Melanocyte of skin (primary cell): ENCODE measurements at places on chromosomes 2 and 18. TPM values are rescaled to one million over a fixed set of nuclear protein-coding genes. Genes with fewer than 3 reads are reported as not detected.

Gene PROKR1
- total RNA-seq, result under 0.01 TPM in 1 of 2 replicates, not detected in the other

Gene PARD3B
- total RNA-seq, result 4.7 and 7.7 TPM in 2 replicates

Gene GLI2
- under 0.01 TPM in 1 of 2 replicates, not detected in the other for total RNA-seq

Gene LIMS3
- total RNA-seq, result 0.34 and 1.1 TPM in 2 replicates

Gene ARID5A
- 11.0 TPM in 2 replicates for total RNA-seq

Gene SGPP2
- total RNA-seq, result not detected in 2 replicates

Gene FOXD4L1
- total RNA-seq, result 0.34 TPM in 1 of 2 replicates, not detected in the other

Gene SULT6B1
- not detected in 2 replicates for total RNA-seq

Gene TNFAIP6
- total RNA-seq, result 6.6 and 12.7 TPM in 2 replicates

Gene UGT1A5
- total RNA-seq, result not detected in 2 replicates

Gene NTSR2
- total RNA-seq, result not detected in 2 replicates

Gene NAPG
- 44.0 and 60.6 TPM in 2 replicates for total RNA-seq

Gene GCA
- total RNA-seq, result 7.2 and 10.2 TPM in 2 replicates

Gene ICOS
- 2.3 and 2.9 TPM in 2 replicates for total RNA-seq

Gene CENPA
- total RNA-seq, result 22.8 and 24.3 TPM in 2 replicates

Gene NETO1
- not detected in 2 replicates for total RNA-seq

Gene G6PC2
- total RNA-seq, result not detected in 2 replicates

Gene TNS1
- total RNA-seq, result 15.1 and 24.7 TPM in 2 replicates

Gene DLX2
- total RNA-seq, result 0.31 and 0.33 TPM in 2 replicates

Gene FIGN
- 2.8 and 4.0 TPM in 2 replicates for total RNA-seq

Gene BARD1
- total RNA-seq, result 22.6 and 23.6 TPM in 2 replicates

Gene KRTCAP3
- total RNA-seq, result not detected in 2 replicates

Gene IL1RN
- total RNA-seq, result 0.33 TPM in 1 of 2 replicates, not detected in the other

Gene LIPG
- under 0.01 and 0.36 TPM in 2 replicates for total RNA-seq

Gene RAMP1
- 0.33 and 27.1 TPM in 2 replicates for total RNA-seq

Gene IGFBP5
- total RNA-seq, result 1.1 and 1.4 TPM in 2 replicates

Gene PTMA
- total RNA-seq, result 449 and 710 TPM in 2 replicates
